Fibroblast of skin of back (primary cell): ENCODE measurements at places on chromosomes 16 and 17.

DNA sequence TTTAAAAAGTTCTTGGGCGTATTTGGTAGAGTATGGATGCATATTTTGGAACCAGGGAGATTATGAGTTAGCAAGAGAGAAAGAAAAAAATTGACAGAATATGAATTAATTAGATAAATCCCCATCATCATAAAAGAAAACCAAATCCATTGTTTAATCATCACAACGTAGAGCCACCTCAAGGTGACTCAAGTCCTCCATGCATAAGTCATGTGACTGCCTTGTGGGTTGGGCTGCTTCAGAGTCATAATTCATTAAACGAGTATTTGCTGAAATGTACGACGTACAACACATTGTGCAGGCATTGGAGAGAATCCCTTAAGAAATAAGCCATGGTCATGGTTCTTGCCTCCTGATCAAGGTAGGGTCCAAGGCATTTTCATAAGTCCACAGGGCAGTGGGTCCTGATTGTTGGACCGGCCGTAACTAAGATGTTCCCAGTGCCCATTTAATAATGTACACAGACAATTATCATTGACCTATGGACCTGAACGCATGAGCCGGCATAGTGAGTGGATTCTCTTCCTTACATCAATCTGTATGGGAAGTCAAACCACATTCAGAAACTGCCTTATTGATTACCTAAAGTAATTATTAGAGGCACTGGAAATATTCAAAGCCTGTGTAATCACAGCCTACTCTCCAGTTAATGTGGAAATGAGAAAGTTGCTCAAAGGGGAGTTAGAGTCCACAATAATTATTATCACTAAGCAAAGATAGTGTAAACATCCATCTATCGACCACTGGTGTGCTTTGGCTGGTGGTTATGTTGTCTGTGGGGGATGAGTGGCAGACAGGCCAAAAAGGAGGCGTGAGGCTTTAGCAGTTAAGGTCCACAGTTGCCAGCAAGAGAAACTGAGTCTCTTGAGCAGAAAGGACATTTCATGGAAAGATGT lies 165.4 kb downstream of the PITPNC1 start:
- no peak for DNase-seq

GRCh38 chr17:65079489-65079900 lies 23.0 kb upstream of the GNA13 start:
- DNase-seq: no peak

- no peak for DNase-seq
Observed at GRCh38 chr17:73580073-73580710, 64.1 kb downstream of the SDK2 start.

DNA sequence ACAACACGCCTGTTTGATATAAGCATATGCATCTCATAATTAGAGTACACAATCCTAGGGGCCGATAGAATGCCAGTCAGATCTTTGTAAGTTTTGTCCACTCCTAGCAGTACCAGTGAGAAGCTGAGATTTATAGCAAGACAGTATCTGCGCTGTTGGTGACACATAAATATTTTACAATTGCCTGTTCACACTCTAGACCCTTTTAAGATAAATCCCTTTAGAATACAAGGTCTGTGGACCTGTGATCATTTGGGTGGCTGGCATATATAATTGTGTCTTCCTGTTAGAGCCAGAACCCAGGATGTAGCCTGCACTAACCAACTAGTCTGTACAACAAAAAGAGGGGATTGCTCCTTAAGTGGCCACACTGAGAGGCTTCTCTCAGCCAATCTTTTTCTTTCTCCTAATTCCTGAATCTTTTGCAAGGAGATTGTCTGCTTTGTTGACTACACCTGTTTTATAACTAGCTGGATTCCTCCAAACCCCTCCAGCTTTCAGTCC lies 74.7 kb downstream of the WIPI1 start:
- no peak for DNase-seq

GRCh38 chr17:73211745-73212144 lies 18.9 kb downstream of the COG1 start:
- DNase-seq: no peak

DNA sequence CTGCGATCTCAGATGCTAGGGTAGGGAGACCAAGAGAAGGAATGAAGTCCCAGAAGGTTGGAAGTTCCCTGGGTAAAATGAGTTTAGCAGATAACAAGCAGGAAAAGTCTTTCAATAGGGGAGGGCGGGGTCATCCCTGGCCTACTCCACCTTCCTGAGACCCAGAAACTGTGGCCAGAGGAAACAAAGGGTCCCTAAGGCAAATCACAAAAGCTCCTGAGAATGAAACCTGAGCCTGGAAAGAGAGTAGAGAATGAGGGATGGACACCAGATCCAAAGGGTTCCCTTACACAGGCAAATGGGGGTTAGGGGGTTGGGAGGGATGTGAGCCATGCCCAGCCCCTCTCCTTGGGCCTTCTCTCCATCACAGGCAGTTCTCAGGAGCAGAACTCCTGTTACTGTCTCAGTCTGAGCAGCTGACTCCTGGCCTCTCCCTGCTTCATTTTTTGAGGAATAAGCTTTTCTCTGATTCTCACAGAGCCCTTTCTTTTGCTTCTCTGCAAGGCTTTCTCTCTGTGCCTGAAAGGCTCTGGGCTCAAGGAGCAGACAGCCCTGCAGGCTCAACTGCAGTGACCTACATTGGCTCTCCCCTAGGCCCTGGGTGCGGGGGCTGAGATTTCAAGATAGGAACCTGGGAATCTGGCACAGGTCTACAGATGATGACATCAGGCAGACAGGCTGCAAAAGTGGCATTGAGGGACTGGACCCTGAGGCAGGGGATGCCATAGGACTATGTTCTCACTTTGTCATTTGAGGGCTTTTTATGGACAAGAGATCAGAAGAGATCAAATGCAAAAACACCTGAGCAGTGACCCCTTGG lies 9.8 kb upstream of the NR1D1 start:
- DNase-seq: no peak

DNA sequence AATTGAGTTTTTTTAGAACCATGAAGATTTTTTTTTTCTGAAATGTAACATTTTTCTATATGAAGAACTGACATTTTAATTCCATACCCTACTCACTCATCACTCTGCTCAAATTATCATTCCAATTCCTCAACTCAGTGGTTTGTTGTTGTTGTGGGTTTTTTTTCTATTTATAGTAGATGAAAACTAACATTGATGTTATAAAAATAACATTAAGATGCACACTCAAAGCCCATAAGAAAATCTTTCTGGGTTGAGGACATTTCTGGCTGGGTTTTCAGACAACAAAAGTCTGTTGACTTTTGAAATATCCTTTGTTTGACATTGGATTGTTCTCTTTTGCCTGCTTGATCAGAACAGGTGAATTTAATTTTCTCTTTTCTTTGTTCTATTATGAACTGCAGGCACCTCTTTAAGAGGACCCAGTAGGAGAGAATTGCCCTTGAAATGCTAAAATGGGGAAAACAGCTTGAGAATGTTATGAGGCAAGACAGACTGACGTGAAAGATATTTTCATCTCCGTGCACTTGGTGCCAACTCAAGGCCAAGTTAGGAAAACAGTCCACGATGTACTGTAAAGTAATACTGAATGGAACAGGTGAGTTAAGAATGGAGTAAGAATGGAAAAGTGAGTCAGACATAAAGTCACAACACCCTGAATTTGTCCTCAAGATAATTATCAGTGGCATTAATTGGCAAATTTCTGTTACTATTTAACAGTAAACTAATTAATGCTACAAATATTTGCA lies 16.1 kb upstream of the ABCA5 start:
- peak; percentile 5 for DNase-seq

DNA sequence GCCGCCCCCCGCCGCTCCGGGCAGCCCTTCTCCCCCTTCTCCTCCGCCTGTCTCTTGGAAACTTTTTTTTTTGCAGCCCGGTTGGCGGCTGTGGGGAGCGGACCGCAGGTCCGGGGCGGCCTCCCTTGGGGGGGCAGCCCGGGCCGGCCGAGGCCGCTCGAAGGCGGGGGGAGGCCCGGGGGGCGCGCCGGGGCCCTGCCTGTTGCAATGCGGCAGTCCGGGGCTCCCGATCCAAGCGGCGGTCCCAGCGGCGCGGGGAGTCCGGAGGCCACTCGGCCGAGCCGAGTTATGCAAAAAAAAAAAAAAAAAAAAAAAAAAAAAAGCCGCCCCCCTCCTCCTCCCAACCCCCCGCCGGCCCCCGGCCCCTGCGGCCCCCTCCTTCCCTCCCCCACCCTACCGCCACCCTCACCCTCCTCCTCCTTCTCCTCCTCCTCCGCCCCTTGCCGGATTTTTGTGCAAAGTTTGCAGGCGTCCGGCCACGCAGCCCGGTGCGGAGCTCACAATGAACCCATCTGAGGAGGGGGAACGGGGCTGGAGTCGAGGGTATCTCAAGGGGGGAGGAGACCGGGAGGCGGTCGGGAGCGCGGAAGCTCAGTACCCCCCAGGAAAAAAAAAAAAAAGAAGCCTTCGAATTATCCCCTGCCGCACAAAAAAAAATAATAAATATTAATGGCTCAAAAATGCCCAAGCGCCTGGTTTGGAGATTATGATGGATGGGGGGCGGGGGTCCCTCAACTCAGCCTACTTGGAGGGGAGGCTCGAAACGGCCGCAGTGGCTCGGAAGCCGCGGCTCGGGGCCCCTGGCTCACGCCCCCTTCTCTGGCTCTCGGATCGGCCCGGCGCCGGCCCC lies at the start of gene ZNF423:
TSS of gene ZNF423 (minus strand) at position 291 of the 850 bp plus-strand sequence. CDS start 338 bp downstream, outside the sequence.
- DNase-seq: peak; percentile 45

- no peak for DNase-seq
Observed at GRCh38 chr17:17552351-17553216, 38.9 kb downstream of the PEMT start.

GRCh38 chr17:21288571-21289017 lies 4.1 kb downstream of the MAP2K3 start:
- DNase-seq: no peak

DNA sequence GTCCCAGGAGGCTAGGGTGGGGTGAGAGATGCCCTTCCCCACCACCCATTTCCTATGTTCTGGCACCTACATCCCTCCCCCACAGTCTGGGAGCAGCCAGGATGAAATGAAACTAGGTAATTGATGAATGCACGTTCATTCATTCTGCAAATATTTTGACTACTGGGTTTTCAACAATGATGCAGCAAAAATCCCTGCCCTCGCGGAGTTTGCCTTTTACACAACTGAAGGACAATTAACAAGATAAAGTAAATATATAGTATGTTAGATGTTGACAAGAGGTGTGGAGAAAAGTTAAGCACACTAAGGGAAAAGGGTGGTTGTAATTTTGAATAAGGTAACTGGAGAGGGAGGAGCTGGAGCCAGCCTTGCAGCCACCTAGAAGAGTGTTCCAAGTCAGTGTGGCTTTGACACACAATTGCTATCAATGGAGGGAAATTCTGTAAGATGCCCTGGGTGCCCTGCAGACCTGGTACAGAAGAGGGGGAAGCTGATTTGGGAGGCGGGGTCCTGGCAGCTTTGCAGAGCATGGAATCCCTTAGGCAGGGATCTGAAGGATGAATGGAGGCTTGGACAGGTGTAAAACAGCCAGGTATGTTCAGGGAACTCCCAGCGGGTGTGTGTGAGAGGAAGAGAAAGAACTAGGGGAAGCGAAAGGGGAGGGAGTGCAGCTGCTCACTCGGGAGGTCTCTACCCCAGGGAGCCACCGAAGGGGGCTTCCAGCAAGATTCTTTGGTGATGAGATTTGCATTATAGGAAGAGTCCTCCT lies 2.5 kb downstream of the TMEM92 start:
- DNase-seq: no peak

GRCh38 chr17:77320044-77320440 lies 179.3 kb downstream of the SEC14L1 start:
- DNase-seq: peak; percentile 59

- DNase-seq: no peak
Observed at GRCh38 chr17:80219763-80220053, 425 bp downstream of the SGSH start.

- DNase-seq: no peak
Observed at GRCh38 chr17:36926226-36926625, 11.0 kb upstream of the LHX1 start.

DNA sequence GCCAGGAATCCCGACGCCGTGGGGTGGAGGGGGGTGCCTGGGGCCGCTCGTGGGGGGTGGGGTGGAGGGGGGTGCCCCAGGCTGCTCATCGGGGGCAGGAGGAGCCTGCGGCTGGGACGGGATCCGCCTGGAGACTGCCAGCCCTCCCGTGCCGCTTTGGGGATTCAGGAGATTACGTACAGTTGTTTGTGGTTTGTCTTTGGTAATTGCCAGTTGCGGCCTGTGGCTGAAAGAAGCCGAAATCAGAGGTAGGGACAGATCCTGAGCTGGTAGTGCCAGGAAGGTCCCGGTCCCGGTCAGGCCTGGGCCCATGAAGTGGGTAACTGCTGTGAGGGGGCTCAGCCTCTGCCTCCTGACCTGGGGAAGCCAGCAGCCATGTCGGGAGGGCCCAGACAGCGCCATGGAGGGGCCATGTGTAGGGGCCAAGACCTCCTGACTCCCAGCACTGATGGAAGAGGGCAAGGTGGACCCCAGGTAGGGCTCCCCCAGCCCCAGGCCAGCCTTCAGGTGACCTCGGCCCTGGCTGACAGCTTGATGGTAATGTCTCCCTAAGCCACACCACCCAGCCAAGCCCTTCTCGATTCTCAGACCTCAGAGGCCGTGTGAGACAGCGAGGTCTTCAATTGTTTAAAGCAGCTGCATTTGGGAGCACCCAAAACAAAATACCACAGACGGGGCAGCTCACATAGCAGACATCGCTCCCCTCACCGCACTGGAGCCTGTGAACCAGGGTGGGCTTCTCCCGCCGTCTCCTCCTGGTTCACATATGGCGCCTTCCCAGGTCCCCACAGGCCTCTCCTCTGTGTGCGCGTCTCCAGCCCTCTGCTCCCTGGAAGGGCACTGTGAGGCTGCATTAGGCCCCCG lies 34.9 kb upstream of the SSTR5 start:
- DNase-seq: no peak

GRCh38 chr17:6067060-6067459 lies 3.1 kb upstream of the WSCD1 start:
- DNase-seq: no peak

- DNase-seq: no peak
Observed at GRCh38 chr16:27726621-27727261, 176.8 kb downstream of the KATNIP start.

DNA sequence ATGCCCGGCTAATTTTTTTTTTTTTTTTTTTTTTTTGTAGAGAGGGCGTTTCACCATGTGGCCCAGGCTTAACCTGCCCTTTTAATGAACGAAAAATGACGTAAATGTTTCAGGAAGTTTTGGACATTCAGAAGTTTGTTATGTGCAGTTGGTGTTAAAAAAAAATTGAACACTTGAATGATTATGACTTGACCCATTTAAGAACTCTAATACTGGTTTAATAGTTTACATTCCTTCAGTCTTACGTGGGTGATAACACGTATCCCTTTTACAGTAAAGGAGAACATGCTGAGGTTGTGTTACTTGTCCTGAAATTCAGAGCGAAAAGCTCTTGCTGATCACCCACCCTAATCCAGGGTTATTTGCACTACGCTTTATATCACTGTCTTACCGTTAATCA lies 1.7 kb downstream of the MLYCD start:
- DNase-seq: no peak

- peak; percentile 30 for DNase-seq
Observed at GRCh38 chr17:50426814-50427787, 1.1 kb downstream of the ACSF2 start.

- no peak for DNase-seq
Observed at GRCh38 chr17:57849163-57849873, 526 bp downstream of the MRPS23 start.
